ENCODE measurements at places on chromosomes 1 and 21.

DNA sequence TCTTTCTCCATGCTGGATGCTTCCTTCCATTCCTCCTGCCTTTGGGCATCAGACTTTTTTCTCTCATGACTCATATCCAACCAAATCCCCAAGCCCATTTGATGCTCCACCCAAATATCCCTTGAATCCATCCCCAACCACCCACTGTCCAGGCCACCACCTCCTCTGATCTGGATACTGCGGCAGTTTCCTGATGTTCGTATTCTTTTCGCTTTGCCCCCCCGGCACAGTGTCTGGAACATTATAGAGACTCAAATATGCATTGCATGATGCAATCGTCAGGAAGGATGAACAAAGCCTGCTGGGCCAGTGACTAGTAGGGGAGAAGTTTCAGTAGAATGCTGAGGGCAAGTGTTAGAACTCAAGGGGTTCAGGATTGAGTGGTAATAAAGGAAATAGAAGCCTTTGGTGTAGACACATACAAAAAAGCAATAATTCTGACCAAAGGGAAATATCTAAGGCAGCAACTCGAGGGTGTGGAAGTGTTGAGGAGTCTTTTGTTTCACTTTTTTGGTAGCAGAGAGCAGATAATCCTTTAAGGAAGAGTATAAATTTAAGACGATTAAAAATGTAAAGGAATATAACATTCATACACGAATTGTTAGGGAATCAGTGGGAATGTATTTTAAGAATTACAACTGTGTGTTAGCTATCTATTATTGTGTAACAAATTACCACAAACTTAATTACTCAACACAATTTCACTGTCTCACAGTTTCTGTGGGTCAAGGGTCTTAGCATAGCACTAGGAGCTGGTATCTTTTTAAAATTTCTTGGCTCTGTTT, 7.5 kb downstream of the S100A11 start:
- DNase-seq, result no peak

DNA sequence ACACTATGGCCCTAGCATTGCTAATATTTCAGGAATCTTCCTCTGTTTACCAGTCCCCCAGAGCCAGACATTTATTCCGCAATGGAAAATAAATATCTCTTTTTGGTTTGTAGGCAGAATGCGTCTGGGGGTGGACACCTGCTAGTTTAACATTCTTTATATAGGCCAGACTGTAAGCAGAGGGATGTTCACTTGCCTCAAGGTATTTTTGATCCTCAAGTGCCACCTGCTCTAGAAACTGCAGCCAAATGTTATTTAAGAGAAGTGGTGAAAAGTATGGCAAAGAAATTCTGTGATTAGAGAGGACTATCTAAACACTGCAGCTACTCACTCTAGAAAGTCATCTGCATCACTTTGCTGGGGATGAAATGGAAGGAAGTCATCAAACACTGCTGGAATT, 164.7 kb downstream of the NEGR1 start:
- no peak for DNase-seq

GRCh38 chr1:24277420-24278169, 41.6 kb upstream of the GRHL3 start:
- no peak for DNase-seq

DNA sequence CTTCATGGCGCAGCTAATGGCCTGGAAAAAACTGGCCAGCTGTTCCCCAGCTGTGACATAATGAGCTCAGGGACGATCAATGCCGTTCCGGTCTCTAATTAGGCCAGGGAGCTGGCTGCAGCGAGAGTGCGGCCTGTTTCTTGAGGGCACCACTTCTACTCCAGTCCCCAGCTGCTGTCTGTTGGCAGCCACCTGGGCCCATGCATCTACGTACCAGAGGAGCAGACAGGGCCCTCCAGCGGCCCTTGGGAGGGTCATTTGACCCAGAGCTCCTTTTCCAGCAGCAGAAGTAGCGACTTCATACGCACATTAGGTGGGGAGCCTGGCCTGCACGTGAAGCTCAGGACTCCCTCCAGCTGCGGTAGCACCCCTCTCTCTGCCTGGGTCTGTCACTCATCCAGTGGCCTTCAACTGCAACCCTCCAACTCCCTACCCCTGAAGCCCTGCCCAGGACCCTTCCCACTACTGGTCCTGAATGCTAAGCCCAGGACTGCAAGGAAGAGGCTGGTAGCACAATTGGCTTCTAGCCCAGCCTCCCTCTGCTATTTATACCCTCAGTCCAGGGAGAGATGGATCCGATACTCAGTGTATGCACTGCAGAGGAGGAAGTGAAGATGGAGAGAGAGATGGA, 9.1 kb upstream of the GPR61 start:
- no peak for DNase-seq

GRCh38 chr1:108097018-108097417, 103.1 kb downstream of the SLC25A24 start:
- no peak for DNase-seq

DNA sequence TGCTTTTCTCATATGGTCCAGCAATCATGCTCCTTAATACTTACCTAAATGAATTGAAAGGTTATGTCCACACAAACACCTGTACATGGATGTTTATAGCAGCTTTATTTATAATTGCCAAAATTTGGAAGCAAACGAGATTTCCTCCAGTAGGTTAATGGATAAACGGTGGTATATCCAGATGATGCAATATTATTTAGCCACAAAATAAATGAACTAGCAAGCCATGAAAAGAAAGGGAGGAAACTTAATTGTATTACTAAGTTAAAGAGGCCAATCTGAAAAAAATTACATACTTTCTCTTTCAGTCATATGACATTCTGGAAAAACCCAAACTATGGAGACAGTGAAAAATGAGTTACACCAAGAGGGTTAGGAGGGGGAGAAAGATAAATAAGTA, 76.3 kb upstream of the LRRC7 start:
- no peak for DNase-seq

DNA sequence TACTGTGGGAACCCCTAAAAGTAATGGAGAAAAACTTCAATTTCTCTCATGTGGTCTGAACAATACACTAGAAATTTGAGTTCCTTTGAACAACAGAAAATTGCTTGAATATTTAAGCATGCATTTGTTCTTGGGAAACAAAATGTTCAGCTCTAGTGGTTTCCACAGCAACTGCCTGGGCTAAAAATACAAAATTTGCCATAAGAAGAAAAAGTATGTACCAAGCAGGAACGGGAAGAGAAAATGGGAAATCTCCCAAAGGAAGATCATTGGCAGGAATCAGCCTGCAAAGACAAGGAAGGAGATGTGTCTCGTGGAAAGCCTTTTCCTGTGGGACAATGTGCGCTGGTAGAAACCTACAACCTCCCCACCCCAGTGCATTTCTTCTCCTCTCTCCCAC, 119.0 kb upstream of the DPT start:
- DNase-seq, result no peak

DNA sequence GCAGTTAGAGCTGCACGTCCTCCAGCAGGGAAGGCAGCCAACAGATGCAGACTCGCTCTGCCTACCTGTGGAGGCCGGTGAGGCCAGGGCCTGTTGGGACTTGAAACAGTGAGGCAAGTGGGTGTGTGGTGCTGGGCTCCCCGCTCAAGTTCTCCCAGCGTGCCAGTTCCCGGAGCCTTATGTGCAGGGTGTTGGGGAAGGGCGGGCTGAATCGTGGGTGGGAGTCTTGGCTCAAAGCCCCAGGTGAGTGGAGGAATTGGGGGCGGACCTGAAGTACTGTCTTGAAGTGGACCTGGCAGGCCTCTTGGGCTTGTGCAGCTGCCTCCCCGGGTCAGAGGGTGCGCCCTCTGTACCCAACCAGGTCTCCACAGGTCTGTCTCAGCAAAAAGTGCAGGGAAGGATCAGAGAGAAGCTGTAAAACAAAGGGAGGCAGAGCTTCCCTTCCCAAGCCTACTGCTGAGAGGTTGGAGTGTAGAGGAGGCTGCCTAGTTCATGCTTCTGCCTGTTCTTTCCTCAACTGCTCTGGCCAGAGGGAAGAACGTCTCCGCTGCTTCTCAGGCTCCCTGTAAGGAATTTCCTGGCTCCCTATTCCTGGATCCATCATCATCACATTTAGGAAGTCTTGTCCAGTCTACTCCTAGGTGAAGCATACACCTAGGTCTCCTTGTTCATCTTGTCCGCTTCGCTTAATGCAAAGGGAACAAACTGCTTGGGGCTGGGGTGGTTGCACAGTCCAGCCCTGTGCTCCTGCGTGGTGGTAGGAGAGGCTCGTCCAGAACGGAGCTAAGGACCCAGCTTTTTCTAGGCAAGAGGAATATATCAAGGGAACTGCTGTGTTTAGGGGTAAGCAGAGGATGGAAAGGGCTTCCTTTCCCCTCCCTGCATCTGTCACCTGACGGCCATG, 14.9 kb downstream of the UTP11 start:
- no peak for DNase-seq

DNA sequence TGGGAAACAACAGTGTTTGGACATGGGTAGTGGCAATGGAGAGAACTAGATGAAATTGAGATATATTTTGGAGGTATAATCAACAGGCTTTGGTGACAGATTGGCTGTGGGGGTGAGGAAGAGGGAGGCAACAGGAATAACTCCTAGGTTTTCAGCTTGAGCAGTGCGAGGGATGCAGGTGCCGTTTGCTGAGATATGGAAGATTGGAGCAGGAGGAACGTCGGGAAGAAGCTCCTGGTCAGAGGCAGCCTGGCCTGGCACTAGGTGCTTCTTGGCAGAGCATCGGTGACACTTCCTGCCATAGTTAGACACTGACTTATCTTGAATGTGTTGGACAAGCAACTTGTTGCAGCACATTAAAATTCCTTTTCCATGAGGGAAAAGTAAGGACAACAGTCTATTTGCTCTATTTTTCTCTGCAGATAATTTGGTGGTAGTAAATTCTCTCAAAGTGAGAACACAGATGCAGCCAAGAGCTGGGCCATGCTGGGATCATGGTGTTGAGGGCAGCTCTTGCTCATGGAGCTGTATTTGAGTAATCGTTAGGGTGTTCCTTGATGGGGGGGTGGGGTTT, 21.5 kb upstream of the MYSM1 start:
- no peak for DNase-seq

GRCh38 chr1:228736844-228737445, 1.7 kb downstream of the RHOU start:
- DNase-seq, result no peak
